Right lung (tissue), 10 donors: ENCODE measurements at places on chromosomes 4 and X. TPM values are rescaled to one million over a fixed set of nuclear protein-coding genes. Genes with fewer than 3 reads are reported as not detected.

- DNase-seq = no peak
Measured at GRCh38 chr4:32037399-32037798, 1317.2 kb downstream of the PCDH7 start.

DNA sequence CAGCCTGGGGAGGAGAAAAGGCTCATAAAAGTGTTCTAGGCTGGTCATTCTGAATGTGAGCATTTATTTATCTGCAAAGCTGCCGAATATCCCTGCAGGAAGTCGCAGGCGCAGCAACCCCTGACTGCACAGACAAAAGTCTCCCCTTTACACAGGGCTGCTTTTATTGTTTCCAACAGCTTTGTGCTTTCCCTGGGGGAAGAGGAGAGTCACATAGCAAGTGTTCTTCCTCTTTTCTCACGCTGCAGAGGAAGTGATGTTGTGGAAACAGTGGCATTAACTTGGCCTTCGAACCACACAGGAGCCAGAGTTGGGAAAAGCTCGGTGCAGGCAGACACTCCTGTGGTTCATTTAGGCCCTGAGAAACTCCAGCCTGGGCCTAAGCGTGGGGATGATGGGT, 81.5 kb upstream of the BCOR start:
- no peak for DNase-seq

DNA sequence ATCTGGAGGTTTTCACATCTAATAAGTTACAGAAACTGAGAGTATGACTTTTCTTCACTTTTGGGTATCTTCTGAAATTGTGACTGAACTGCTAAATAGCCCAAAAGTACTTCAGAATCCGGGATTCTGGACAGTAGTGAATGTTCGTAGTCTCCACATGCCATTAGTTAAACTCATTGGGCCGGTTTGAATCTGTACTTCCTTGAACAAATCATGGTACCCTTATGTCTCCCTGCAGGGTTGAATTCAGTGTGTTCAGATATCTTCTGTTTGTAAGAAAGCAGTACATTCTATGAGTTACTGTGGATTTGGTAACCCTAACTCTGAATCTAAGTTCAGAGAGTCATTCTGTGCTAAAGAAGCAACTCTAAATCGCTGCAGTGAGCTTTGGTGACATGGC, 33.6 kb downstream of the FAM193A start:
- DNase-seq = no peak

- no peak for DNase-seq
Measured at GRCh38 chr4:77012726-77013125, 63.1 kb downstream of the CCNI start.

- DNase-seq = peak; percentile 84
Measured at GRCh38 chr4:54228056-54228527, 1.0 kb upstream of the PDGFRA start.

- DNase-seq = peak; percentile 38
Measured at GRCh38 chr4:176981551-176981950, 188.8 kb upstream of the VEGFC start.

DNA sequence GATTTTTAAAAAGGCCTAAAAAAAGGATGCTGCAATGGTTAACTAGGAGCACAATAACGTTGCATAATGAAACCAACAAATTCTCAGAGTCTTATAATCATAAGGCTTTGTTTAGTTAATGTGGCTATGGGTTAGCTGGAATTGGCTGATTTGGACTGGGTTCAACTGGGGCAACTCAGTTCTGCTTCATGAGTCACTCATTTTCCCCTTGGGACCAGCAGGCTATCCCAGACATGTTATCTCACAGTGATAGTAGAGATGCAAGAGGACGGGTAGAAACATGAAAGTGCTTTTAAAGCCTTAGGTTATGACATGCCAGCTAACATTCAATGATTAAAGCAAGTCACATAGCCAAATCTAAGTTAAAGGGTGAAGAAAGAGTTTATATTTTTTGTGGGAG, 189.2 kb upstream of the GK2 start:
- DNase-seq = no peak

DNA sequence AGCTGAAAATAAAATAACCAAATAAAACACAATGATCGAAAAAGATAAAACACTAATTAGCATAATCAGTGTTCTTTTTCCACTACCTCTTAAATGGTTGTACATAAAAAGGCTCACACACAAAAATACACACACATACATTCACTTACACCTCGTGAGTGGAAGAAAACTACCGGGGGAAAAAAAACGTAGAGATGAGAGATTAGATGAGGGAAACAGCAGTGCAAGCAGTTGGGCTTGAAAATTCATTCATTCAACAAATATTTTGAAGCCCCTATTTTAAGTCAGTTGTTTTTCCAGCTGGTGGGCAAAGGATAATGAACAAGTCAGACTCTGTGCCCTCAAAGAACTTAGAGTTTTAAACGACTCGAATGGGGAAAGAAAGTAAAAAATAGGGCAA, 1.0 kb downstream of the TBCK start:
- DNase-seq = no peak

GRCh38 chrX:81174286-81174685, 27.4 kb downstream of the HMGN5 start:
- DNase-seq = peak; percentile 2

- no peak for DNase-seq
Measured at GRCh38 chr4:78477276-78477675, 74.3 kb upstream of the ANXA3 start.

DNA sequence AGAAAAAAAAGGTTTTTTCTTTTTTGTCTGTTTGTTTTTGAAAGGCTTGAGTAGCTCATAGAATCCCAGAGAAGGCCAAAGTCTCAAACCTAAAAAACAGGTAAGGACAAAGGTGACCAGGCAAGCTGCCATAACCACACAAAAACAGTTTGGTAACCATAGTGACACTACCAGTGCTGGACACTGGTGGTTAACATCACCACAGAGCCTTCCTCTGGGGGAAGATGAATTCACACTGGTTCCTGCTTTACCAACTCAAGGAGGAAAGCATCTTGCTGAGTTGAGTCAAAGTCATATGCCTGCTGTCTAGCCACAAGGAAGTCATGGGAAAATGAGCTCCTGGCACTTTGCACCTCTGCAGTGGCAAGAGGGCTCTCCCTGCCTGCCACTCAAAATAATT, 32.5 kb downstream of the IDS start:
- no peak for DNase-seq

- DNase-seq = no peak
Measured at GRCh38 chr4:173494013-173494970, 35.7 kb downstream of the HAND2 start.

The ITM2A gene
- 110 TPM for polyA plus RNA-seq

The ZBTB49 gene
- polyA plus RNA-seq = 11.0 TPM

The PKD2 gene
- polyA plus RNA-seq = 72.4 TPM

The FAM9C gene
- polyA plus RNA-seq = 0.19 TPM

The RIBC1 gene
- 6.2 TPM for polyA plus RNA-seq

The SLC9B1 gene
- 4.5 TPM for polyA plus RNA-seq
